ENCODE measurements at places on chromosomes 1 and 21.

GRCh38 chr1:205662135-205662738 is 18.1 kb downstream of the SLC45A3 start:
- no peak for DNase-seq

GRCh38 chr21:35988416-35989137 is 71.7 kb downstream of the SETD4 start:
- no peak for DNase-seq

DNA sequence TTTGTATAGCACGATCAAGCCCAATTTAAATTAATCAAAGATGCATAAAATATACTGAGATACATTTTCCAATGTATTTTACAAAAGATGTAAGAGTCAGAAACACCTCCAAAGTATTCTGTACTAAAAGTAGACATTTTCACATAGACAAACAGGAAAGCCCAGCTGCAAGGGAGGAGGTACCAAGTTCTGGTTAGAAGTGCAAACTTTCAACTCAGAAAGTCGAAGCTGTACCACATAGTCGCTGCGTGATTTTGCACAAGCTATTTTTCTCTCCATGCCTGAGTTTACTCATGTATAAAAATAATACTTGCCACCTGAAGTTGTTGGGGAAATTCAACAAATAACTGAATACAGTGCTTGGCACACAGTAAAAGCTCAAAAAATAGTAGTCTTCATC is 5.6 kb upstream of the HNRNPU start:
- DNase-seq, result no peak

DNA sequence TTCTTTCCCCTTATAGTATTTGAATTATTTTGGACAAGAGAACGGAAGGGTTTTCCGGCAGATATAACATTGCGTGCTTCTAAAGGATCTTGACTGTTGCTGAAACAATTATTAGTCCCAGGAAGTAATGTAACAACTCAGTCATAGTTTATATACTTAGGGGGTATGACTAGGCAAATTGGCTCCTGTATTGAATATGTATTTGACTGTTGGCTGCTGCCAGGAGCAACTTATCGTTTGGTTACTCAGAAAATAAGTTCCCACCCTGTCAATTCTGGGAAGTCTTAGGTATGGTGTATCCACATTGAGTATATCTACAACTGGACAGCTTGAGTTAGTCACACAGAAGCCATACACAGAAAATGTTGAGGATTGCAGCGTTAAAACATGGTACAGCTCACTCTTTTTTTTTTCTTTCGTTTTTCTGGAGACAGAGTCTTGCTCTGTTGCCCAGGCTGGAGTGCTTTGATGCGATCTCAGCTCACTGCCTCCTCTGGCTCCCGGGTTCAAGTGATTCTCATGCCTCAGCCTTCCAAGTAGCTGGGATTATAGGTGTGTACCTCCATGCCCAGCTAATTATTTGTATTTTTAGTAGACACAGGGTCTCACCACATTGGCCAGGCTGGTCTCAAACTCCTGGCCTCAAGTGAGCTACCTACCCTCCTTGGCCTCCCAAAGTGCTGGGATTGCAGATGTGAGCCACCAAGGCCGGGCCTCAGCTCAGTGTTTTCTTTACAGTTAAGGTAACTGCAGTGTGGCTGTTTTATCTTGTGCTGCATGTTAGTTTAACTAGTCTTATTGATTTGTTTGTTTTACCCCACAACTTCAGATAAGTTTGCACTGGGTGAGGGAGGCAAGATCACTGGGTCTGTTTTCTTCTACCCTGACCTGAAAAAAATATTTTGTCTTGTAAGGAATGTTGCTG is 10.2 kb downstream of the SMAP2 start:
- no peak for DNase-seq

GRCh38 chr21:34812504-34813265 is 143.9 kb downstream of the CLIC6 start:
- no peak for DNase-seq

DNA sequence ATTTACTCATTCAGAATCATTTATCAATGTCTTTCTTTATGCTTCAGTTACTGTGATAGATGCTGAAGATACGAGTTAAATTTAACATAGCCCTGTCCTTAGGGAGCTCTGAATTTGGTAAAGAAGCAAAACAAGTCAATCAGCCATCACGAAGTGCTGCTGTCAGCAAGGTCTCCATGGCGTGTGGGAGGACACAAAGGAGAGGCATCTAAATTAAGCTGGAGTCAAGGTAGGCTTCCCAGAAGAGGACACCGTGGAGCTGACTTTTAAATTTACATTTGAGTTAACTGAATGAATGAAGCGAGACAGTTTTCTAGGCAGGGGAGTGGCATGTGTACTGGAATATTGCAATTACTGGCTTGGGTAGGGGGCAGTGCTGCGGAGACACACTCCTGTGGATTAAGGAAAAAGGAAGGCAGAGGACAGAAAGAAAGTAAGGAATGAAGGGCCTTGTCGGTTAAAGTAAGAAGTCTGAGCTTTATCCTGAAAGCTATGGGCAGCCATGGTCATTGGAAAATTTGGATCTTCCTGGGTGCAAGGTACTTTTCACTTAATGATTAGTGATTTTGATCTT is 41.3 kb upstream of the C1orf87 start:
- no peak for DNase-seq

GRCh38 chr1:73593364-73593763 is 604.6 kb downstream of the LRRIQ3 start:
- no peak for DNase-seq

GRCh38 chr1:162056043-162056442 is 13.4 kb upstream of the NOS1AP start:
- peak; percentile 37 for DNase-seq

DNA sequence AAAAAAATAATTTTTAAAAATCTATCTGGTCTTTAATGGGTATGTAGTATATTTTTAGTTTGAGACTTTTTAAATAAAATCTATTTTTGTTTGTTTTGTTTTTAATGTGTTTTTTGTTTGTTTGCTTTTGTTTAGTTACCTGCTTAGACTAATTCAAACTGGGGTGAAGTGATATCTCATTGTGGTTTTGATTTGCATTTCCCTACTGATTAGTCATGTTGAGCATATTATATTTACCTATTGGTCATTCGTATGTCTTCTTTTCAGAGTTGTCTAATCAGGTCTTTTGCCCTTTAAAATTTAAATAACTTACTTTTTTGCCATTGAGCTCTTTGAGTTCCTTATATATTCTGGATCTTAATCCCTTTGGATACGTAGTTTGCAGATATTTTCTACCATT is 20.3 kb downstream of the CD1B start:
- no peak for DNase-seq

DNA sequence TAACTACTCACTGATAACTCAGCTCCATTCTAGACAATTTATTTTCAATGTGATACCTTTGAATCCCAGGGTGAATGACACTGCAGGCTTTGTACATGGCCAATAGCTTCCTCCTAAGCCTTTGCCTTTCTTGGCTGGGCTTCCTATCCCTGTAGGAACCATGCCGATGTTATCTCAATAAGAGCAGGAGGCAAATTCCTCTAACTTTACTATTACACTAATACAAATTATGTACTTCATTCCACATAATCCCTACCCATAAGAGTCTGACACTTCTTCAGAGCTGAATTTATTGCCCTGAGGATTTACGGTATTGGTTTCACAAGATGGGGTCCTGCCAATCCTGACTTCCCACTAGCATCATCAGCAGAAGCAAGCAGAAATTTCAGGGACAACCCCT is 14.0 kb downstream of the TGFBR3 start:
- DNase-seq, result no peak

DNA sequence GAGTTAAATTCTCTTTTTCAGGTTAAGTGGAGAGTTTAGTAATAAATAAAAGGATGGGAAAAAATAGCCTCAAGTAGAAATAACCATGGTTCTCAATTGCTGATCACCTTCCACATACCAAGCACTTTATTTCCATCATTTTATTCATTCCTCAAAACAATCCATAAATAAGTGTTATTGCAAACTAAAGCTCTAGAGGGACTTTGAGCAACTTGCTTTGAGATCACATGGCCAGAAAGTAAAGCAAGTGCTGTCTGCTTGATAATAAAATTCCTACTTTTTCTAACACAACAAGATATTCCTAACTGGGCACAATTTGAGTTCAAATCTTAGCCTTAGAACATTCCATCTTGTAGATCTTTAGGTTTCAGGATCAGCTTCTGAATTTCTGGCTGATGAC is 97.1 kb upstream of the C1orf87 start:
- no peak for DNase-seq

GRCh38 chr1:76857973-76858372 is 9.3 kb upstream of the ST6GALNAC5 start:
- DNase-seq, result no peak

DNA sequence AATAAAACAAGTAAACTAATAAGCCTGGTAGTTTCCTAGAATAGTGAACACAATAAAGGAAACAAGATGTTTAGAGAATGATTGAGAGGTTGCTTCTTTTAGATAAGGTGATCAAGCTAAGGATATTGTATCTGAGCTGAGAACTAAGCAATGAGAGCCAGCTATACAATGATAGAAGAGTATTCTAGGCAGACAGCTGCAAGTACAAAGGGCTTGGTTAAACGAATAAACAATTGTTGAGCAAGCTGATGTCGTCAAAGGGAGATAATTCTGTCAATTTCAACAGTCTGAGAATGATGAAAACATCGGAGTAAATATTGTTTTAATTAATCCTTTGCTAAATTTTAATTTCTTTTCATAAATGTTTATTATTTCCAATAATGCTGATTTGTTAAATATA is 5.5 kb upstream of the FH start:
- no peak for DNase-seq

DNA sequence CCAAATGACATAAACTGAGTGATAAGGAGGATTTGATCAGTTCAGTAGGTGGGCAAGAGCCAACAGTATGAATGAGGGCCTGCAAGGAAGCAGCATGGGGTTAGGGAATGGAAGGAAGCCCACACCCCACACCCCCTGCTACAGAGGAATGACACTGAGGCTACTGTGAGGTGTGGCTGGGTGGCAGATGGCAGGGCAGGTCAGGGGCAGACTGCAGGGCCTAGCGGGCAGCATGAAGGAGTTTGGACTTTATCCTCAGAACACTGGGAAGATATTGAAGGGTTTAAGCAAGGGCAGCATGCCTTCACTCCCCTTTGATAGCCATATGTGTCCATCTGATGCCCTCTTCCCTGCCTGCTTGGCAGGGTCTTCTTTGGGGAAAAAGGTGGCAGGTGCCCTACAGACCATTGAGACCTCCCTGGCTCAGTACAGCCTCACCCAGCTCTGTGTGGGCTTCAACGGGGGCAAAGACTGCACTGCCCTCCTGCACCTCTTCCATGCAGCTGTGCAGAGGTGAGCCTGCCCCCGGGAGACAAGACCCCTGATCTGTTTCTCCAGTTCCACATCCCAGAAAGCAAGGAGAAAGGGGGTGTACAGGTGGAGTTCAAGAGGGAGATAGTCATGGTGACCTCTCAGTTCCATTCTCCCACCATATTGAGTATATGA is 4.1 kb upstream of the LENEP start:
- DNase-seq, result no peak

- DNase-seq, result no peak
Observed at GRCh38 chr1:60876952-60877351, 205.4 kb upstream of the NFIA start.

DNA sequence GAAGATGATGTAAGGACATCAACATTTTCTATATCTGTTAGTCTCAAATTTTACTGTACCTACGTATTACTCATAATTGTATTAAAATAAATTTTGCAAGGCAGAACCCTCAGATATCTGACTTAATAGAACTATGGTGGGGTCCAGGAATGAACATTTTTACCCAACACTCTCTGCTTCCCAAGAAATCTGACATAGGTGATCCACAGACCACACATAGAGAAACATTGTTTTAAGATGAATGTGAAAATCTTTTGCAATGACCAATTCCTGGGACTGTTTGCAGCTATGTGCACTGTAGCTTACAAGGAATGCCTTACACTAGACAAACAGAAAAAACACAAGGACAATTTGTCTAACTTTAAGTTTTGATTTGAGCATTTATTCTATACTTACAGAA is 645.6 kb upstream of the ADGRL2 start:
- no peak for DNase-seq

DNA sequence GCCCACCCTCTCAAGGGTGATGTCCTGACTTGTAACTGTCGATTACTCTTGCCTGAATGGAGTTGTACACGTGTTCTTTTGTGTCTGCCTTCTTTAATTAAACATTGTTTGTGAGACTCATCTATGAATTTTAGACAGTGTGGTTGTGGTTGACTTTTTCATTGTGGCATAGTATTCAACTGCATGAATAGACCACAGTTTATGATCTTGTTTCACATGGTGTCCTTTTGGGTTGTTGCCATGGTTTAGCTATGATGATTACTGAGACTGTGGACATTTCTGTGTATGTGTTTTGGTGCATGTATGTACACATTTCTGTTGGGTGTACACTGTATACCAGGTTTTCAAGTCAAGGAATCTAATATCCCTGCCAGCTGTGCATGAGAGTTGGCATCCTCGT is 30.1 kb downstream of the PRMT2 start:
- DNase-seq, result no peak

DNA sequence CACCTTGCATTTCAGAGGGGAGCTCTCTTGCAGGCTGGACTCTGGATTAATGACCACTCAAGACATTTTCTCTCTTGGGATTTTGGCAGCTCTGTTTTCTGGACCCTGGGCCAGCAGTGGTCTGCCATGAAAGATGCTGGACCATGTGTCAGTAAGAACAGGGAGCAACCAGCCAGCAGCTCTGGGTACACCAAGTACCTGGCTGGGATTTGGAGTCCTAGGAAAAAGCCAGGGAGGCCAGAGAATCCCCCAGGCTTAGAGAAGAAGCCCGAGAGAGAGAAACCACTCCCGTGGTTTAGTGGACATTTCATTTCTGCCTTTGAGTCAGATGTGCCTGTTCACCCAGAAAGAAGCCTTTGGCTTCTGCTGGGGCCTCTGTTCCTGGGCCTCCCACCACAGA is 2.5 kb downstream of the NFASC start:
- no peak for DNase-seq

DNA sequence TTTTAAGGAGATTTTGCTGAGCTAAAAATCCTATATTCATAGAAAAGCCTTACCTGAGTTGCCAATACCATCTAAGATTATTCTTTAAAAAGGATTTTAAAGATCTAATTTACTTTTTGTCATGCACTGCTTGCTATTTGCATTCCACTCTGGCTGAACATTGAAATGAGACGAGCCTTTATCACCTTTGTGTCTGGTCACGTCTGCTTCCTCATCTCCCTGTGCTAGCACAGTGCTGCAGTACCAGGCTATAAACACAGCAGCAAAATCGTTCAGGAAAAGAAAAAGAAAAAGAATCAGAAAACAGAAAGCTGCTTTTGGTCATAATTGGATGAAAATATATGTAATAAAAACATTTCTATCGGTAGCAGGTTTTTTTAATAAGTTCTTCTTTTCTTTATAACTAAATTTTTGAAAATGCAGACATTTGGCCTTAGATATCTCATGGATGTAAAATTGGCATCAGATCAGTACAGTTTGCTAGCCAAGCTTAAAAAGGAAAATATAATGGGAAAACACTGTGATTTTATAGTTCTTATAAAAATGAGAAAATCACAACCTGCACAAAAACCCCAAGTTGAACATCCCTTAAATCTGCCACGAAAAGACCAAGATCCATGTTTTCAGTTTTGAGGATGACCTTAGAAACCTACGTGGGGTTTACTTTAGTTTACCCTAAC is 735.7 kb upstream of the CXADR start:
- no peak for DNase-seq

Data from CD4-positive, alpha-beta T cell treated with Interleukin-15 for 1 hour (primary cell).